ENCODE measurements at places on chromosomes 3 and 15. TPM values are rescaled to one million over a fixed set of nuclear protein-coding genes. Genes with fewer than 3 reads are reported as not detected.

The NMB gene
- 5.1 TPM for total RNA-seq

DNA sequence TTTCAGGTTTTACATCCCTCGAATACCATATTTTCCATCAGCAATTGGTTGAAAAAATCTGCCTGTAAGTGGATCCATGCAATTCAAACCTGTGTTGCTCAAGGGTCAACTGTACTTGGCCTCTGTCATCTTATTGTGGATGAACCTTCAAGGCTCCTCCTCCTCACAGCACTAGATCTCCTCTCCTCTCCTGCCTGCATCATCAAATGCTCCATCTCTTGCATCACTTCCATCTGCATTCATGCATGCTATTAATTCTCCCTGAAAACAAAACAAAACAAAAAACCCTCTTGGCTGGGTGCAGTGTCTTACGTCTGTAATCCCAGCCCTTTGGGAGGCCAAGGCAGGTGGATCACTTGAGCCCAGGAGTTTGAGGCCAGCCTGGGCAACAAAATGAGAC lies 10.1 kb downstream of the BCL2L10 start:
- DNase-seq: peak; percentile 91

DNA sequence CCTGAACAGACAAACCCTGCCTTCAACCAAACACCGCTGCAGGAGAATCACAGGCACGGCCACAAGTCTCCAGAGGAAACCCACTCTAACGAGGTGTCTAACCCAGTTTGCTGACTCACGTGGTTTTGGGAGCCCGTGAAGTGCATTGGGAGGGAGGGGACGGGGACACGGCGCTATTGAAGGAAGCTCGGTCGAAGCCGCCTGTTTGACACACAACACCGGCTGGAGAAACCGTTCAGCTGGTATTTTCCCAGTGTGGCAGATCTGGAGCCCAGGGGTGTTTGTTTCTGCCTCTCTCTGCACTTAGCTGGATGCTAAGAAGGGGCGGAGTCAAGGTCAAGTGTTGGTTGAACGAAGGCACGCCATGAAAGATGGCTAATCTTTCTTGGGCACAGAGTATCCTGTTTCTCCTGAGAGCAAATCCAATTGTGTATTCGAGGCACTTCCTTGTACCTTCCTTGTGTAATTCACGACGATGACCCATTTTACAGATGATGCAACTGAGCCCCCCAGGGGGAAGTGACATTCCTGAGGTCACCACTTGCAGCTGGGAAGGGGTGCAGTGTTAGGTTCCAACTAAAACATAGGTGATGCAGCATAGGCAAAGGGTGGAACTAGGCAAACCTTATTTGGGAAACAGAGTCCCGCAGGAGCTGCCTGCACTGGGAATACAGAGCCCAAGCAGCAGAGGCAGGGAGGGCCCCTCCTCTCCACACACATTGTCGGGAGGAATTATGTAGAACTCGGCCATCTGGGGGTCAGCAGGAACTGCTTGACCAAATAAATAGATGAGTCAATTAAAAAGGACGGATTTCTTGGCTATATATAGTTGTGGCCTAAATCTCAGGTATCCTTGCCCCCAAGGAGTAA lies 22.5 kb downstream of the SLC6A6 start:
- DNase-seq: no peak

DNA sequence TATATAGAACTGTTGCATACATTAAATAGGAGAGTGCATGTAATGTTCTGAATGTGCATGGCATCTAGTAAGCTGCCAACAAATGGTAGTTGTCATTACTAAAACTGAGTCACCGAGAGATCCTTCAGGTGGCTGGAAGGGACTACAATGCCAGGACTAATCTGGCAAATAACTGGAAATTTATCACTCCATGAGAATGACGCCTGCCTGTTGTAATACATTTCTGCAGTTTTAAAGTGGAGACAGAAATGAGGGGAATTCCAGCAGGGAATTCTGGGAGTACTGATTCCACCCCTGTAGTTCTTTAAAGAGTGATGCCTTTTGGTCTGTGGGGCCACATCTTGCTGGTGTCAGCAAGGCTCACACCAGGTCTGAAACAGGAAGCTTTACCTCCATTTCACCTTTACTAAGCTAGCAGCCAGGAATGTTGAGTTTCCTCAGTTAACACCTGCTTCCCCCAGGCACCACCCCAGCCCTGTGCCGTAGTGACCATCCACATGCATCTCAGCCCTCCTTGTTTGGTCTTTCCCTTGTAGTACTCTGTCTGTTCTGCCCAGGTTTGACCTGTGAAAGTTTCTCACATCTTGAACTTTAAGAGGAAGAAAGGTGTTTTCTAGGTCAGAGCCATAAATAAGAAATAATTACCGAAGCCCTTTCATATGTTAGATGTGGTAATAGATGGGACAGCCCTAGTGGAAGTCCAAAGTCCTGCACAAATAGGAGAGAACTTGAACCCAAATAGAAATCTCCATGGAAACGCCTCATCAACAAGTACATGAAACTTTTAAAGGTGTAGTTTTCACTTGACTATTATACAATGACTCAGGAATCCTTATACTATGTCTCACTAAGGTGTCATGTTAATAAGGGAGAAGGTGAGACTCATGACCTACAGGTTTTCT lies 56.7 kb upstream of the LMOD3 start:
- DNase-seq: peak; percentile 42

DNA sequence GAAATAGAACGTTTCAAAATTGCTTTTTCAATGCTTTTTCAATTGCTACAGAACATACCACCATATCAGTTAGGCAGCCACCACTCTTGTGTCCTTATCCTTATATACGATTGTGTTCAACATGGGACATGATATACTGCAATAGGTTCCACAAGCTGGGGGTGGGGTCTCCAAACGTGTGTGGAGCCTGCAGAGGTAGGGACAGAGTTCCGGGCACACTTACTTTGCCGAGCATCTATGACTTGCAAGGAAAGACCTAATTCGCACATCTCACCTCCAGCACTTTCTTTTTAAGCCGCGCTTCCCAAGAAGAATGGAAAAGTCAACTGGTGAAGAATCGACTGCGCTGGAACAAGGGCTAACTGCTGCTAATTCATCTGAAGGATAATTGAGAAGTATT lies 39.6 kb upstream of the SFMBT1 start:
- DNase-seq: no peak

- no peak for DNase-seq
Measured at GRCh38 chr3:195931582-195932273, 23.4 kb upstream of the TNK2 start.

GRCh38 chr3:55645422-55645821 lies 158.3 kb upstream of the WNT5A start:
- no peak for DNase-seq

The ITIH1 gene
- not detected for total RNA-seq

The ALDH1A3 gene
- 3.4 TPM for total RNA-seq

The AADAC gene
- total RNA-seq: not detected

DNA sequence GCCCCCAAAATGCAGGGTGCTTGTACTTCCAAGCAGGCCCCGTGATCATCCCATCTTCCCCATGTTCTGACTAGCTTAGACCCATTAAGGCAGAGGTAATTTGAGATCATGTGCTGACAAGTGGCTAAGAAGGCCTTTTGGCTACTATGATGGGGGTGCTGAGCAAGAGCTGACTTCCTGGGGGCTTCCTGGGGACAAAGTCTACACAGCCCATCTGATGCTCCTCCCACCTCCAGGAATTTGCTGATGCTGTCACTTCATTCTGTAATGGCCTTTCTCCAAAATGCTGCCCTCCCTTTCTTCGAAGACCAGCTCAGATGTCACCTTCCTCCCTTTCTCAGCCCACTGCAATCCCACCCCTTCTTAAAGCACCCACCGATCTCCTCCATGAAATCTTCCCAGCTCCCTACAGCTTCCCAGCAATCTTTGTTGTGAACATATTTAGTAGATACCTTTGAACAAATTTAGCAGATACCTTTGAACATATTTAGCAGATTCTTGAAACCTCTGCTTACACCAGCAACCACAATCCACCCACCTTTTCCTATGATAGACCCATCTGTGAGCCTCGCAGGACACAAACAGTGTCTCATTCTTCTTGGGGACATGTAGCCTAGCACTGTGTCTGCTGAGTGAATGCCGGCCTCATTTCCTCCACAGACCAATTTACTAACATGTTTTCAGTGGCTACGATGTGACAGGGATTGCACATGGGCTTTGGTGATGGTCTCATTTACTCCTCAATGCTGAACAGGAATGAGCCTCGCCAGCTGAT lies 223.3 kb downstream of the EPHB1 start:
- DNase-seq: no peak

DNA sequence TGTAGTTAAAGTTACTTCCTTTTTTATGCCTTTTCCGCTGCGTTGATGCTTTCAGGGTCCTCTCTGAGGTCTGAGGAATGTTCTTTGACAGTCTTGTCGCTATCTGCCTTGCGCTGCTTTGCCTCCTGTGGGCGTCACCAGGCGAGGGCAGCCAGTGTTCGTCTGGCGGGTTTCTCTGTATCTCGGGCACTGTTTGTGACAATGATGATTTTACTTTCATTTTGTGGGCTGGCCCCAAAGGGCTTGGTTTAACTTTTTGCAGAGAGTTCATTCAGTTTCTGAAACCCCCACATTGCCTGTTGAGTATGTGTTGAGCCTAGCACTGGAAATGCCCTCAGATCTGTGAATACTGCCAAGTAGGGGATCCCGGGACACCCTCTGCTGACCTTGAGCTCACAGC lies 24.6 kb upstream of the SACM1L start:
- DNase-seq: no peak

- DNase-seq: no peak
Measured at GRCh38 chr3:7632305-7632704, 771.4 kb downstream of the GRM7 start.

The UBE2E1 gene
- 130 TPM for total RNA-seq

DNA sequence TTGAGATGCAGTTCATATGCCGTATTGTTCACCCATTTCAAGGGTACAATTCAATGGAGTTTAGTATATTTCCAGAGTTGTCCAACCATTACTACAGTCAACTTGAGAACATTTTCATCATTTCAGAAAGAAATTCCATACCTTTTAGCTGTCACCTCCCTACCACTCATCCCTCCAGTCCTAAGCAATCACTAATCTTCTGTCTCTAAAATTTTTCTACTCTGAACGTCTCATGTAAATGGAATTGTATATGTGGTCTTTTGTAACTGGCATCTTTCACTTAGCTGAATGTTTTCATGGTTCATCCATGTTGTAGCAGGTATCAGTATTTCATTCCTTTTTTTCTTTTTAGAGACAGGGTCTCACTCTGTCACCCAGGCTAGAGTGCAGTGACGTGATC lies 51.1 kb downstream of the CMTM7 start:
- no peak for DNase-seq

The TM6SF1 gene
- 0.39 TPM for total RNA-seq

- DNase-seq: peak; percentile 62
Measured at GRCh38 chr3:46112984-46113383, 85.7 kb upstream of the XCR1 start.

The NAA50 gene
- total RNA-seq: 219 TPM

DNA sequence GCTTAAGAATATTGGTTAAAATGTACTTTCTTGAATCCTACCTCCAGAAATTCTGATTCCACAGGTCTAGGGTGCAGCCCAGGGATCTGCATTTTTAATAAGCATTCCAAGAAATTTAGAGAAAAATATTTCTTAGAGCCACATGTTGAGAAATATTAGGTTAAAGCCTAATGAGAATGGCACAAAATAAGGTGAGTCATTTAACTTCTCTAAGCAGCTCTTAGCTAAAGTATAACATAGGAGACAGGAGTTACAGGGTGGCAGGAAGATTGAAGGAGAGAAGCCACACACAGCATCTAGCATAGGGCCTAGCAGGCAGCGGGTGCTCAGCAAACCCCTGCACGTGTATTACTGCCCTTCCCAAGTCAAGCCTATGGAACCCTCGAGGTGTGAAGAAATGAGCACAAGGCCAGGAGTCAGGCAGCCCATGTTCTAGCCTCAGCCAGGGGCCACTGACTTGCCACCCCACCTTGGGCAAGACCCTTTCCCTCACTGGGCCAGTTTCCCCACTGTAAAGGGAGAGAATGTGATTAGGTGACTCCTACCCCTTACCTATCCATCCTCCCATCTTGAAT lies 197.1 kb upstream of the TLE3 start:
- no peak for DNase-seq

Data from MCF 10A (cell line).